ENCODE measurements at places on chromosomes 3 and 15.

- no peak for DNase-seq
Observed at GRCh38 chr3:157098121-157098822, 61.7 kb downstream of the CCNL1 start.

DNA sequence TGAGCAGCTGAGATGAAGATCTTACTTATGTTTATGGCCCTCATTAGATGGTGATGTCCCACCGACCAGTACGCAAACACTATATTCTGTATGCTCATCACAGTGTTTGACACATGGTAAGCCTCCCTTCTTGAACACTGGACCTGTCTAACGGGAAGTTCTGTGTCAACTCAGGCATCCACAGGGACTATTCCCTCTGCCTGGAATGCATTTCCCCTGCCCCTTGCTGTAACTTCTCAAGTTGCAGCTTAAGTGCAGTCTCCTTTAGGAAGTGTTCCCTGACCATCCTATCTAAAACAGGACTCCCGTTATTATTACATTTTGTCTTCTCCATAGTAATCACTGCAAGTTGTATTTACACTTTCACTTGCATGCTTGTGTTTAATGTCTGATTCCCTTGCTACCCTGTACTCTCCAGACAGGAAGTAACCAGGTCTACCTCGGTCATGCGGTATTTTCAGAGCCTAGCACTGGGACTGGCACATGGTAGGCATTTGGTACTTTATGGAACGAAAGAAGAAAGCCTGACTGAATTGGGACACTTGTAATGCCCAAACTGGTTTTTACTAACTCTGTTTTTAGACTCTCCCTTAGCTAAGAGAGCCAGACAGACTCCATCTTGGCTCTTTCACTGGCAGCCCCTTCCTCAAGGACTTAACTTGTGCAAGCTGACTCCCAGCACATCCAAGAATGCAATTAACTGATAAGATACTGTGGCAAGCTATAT is 8.7 kb downstream of the DET1 start:
- DNase-seq: no peak

- DNase-seq: no peak
Observed at GRCh38 chr3:143160437-143160836, 40.9 kb downstream of the CHST2 start.

DNA sequence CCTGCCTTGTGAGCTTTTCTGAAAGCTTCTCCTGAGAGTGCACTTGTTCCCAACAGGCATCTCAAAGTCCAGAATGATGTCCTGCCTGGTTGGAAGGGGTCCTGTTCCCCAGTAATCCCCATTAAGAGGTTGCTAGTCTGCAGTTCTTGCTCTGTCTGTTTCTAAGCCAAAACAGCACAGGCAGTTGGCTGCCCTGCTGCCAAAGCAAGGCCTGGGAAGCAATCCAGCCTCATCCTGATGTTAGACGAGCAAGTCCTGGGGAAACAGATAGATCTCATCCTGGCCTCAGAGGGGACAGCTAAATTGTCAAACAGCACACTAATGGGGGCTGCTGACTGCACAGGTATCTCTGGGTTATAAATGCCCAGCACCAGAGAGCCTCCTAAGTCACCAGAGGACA is 198.0 kb downstream of the EPHB1 start:
- no peak for DNase-seq

DNA sequence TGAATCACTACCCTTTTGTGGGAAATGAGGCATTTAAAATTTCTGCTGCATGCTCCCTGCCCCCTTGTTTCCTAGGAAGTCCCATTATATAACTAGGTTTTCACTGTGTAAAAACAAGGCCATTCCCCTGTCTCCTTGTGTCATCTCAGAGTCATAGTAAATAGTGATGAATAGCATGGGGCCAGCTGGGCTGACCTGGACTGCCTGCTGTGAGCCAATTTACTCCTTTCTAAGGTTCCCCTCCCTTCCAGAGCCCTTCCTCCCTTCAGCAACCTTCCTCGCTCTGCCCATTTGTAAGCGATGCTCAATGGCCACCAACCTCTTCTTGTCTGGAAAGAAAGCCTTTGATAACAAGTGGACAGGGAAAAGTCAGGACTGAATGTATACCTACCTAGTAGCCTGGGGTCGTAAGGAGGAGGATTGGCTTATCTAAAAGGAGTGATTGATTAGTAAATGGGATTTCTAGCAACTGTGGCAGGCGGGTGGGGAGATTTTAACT is 11.7 kb downstream of the ITGA11 start:
- DNase-seq: no peak

- DNase-seq: no peak
Observed at GRCh38 chr3:97967966-97968365, 4.3 kb downstream of the RIOX2 start.

DNA sequence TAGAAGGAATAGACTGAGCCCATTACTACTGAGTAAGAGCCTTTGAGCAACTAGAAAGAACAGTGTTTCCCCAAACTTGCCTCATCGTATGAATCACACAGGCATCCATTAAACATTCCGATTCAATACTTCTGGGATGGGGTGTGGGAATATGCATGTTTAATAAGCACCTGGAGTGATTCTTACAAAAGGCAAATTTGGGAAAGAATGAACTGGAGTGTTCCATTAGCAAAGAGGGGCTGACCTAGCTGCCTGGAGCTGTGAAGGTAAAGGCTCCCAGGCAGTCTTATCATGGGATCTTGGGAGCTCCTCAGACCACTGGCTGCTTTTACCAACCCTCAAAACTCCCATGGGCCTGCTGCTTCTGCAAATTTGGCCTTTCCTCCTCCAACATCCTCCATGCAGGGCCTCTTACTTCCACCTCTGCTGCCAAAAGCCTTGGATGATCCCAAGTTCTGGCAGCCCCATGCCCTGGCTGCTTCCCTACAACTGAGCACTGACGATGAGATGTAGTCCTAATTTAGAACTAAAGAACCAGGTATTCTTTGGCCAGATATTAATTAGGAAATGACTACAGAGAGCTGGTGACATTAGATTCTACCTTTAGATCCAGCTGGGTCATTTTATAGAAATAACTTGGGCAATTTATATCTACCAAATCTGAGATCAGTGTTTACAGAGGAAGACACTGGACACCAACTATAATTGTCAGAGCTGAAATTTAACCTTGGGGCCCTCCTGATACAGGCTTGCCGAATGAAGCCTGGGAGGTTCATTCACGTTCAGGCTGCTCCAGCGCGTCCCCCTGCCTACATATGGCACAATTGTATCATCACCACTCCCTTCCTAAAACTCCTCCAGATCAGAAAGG is 11.2 kb upstream of the HOMER2 start:
- no peak for DNase-seq
